ENCODE measurements at places on chromosomes 16 and 17. TPM values are rescaled to one million over a fixed set of nuclear protein-coding genes. Genes with fewer than 3 reads are reported as not detected.

SKAP1 gene
- 0.15 TPM for total RNA-seq

MYH1 gene
- not detected for total RNA-seq

NKD1 gene
- 0.69 TPM for total RNA-seq

IL17C gene
- not detected for total RNA-seq

SLC12A3 gene
- not detected for total RNA-seq

SEPTIN12 gene
- not detected for total RNA-seq

CDH13 gene
- total RNA-seq, result not detected

LDHD gene
- 3.3 TPM for total RNA-seq

PPY gene
- total RNA-seq, result not detected

CCL16 gene
- not detected for total RNA-seq

RAMP2 gene
- 0.36 TPM for total RNA-seq

ZFP3 gene
- 0.93 TPM for total RNA-seq

MYOCD gene
- not detected for total RNA-seq

CCL14 gene
- total RNA-seq, result not detected

FOXN1 gene
- not detected for total RNA-seq

VASN gene
- total RNA-seq, result 20.4 TPM

CCL8 gene
- 1.1 TPM for total RNA-seq

TRIM47 gene
- 26.3 TPM for total RNA-seq

PERCC1 gene
- total RNA-seq, result not detected

NPIPA5 gene
- total RNA-seq, result not detected

MMP28 gene
- not detected for total RNA-seq

DRC3 gene
- 4.3 TPM for total RNA-seq

EVPLL gene
- total RNA-seq, result not detected

CCL23 gene
- total RNA-seq, result not detected

PLK1 gene
- total RNA-seq, result 31.3 TPM

TPSD1 gene
- not detected for total RNA-seq

HOXB8 gene
- total RNA-seq, result 0.33 TPM

FAM83G gene
- 4.0 TPM for total RNA-seq

PDILT gene
- not detected for total RNA-seq

KIF22 gene
- total RNA-seq, result 102 TPM
